ENCODE measurements at places on chromosomes 1 and 21.

DNA sequence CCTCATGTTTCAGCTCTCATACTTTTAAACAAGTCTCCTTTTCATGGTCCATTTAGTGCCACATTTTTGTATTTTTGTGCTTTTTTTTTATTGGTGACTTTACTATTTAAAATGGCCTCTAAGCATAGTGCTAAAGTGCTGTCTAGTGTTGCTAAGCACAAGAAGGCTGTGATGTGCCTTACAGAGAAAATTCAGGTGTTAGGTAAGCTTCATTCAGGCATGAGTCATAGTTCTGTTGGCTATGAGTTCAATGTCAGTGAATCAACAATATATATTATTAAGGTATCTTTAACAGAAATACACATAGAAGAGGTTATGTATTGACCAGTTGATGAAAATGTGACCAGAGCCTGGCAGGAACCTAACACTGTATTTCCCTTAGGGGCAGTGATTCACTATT lies 12.8 kb upstream of the FUBP1 start:
- DNase-seq, result peak; percentile 22

DNA sequence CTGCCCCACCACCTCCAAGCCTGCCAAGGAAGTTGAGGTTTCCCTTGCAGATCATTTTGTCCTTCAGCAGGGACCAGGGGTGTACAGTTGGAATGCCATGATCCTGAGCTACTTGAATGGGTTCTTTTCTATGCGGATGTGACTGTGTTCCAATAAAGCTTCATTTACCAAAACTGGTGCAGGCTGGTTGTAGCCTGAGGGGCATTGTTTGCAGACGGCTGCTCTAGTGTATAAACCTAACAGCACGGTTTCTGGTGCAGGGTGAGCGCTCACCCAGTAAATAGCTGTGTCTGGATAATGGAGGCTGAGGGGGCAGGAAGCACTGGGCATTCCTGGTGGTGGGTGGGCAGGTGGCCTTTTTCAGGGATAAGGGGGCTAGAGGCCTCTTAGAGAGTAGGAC lies 72.7 kb upstream of the ACTL8 start:
- DNase-seq, result no peak

GRCh38 chr1:52769346-52770033 lies 43.2 kb downstream of the ZYG11B start:
- no peak for DNase-seq

DNA sequence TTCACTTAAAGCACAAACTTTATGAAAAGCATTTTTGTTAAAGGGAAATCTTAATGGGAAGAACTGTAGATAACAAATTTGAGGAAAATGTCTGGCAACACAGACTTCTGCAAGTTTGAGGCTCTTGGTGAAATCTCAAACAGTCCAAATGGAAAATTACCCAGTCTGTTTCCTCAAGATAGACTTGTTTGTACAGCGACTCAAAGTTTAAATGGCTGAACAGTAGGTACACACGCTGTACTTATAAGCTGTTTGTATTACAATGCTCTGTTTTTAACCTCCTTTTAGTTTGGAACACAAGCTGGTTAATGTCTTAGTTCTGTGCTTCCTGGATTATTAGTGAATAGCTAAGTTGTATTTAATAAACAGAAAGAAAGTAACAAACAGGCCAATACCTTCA lies 217.1 kb downstream of the NFIA start:
- DNase-seq, result peak; percentile 27

DNA sequence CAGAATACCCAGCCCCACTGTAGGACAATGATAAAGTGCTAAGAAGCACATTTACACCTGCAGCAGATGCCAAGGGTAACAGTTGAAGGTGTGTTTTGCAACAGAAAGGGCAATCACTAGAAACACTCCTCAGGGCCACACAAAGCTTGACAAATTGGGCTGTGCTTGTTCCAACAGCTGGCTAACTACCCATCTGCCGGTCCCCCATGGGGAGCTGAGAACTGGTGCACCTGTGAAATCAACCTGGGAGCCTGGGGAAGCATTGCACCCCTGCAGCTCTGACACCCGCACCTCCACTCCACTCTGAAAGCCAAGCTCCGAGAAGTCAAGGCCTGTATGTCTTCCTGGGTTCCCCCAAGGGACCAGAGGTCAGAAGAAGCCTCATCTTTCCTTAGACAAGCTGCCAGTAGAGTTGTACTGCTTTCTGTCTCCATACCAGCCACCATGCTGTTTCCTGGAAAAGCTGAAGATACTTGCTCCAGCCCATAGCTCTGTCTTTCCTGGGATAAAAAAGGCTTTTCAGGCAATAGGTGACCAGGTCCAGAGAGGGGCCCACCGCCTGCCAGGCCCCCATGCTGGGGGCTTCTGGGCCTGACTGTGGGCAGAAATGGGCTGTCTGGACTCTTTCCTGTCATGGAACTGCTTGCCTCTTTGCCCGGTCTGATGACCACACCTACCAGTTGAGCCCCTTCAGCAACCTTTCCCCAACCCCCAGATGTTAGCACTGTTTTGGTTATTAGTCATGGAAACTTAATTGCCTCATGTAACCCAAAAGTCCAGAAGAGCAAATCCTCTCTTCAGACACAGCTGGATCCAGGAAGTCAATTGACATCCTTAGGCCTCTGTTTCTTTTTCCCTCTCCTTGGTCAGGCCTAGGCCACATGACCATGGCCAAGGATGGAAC lies 93.6 kb downstream of the KIF14 start:
- DNase-seq, result no peak
